Mucosa of descending colon (tissue), 3 donors: ENCODE measurements at places on chromosomes 5 and 9. TPM values are rescaled to one million over a fixed set of nuclear protein-coding genes. Genes with fewer than 3 reads are reported as not detected.

- DNase-seq = no peak
These were observed 494.8 kb downstream of the MAT2B start for GRCh38 chr5:164000241-164000640.

DNA sequence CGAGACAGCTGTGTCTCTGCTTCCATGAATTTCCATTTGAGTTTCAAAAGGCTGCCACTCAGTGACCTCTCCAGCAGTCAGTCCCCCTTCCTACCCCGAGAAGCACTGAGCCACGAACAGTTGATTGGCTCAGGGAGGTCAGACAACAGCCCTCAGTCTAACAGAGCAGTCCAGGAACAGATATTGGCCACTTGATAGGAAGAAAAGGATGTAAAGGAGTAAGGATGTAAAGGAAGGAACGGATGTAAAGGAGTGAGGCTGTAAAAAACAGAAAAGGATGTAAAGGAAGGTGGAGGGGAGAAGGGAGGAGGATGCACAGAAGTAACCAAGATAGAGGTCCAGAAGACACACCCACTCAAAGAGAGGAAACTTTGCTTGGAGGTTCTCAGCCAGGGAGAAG is 3.2 kb upstream of the NR4A3 start:
- DNase-seq = no peak

DNA sequence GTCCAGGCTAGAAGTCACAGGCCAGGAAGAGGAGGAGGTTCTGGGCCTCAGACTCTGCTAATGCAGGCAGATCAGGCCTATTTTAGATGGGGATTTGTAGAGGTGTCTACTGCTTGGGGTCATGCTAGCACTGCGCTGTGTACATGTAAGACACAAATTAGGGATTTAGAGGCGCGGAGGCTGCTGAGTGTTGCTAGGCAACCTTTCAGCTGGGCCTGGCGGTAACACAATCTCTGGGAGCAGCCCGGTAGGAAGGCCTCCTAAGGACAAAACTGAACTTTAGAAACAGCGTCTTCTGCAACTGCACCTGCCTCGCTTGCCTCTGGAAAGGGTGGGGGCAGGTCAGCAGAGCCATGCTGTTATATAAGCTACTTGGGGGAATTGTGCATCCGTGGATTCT is 147.9 kb downstream of the MACROH2A1 start:
- DNase-seq = no peak

GRCh38 chr5:174581479-174581878 is 142.9 kb upstream of the MSX2 start:
- DNase-seq = no peak

DNA sequence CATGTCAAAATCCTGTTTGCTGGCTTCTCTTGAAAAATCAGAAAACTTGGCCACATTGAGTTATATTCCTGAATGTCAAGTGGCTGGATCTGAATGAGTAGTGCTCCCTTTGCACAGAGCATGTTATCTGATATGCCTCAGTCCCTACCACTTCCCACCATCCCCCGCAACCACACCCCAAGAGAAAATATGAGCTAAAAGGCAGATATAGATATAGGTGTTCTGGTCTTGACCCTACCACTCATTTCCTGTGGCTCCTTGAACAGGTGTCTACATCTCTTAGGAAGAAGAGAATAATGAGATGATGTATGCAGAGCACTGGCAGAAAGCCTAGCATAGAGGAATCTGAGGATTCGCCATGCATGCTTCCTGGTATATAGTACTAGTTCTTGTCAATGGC is 6.6 kb upstream of the CYSTM1 start:
- DNase-seq = no peak

DNA sequence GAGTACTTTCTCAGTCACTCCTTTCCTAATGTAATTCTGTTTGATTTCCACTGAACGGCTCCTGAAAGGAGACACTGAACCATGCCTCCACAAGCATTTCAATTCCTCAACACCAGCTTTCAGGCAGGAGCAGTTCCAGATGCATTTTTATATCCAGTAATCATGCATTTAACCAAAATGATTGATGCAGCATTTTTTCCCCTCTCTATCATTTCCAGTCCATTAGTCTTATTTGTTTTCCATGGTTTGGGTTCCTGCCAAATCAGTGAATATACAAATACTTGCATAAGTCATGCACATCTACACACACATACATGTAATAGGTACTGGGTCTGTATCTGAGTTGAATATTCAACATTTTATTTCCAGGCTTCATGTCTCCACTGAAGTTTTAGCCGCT is 122.7 kb downstream of the GRIA1 start:
- DNase-seq = no peak

- no peak for DNase-seq
These were observed 15.6 kb downstream of the FBXO4 start for GRCh38 chr5:41940641-41941040.

- no peak for DNase-seq
These were observed 52.2 kb downstream of the LURAP1L start for GRCh38 chr9:12826924-12827565.

DNA sequence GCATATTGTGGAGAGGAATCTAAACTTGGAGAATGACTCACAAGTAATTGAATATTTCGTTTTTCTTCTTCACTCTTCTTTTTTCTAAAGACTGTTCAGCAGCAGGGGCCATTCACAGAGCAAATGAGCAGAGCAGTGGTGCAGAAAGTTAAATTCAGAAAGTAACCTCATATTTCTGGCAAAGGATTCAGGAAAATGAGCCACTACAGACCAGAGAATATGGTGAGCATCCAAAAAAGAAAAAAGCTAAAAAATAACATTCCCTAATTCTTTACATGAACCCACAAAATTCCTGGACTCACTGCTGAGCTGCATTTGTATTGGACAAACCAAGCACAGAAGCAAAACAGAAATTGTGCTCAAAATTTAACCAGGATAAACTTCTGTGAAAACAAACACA is 1486.8 kb upstream of the C9orf72 start:
- no peak for DNase-seq

- no peak for DNase-seq
These were observed 33.4 kb downstream of the ASS1 start for GRCh38 chr9:130478152-130478551.

DNA sequence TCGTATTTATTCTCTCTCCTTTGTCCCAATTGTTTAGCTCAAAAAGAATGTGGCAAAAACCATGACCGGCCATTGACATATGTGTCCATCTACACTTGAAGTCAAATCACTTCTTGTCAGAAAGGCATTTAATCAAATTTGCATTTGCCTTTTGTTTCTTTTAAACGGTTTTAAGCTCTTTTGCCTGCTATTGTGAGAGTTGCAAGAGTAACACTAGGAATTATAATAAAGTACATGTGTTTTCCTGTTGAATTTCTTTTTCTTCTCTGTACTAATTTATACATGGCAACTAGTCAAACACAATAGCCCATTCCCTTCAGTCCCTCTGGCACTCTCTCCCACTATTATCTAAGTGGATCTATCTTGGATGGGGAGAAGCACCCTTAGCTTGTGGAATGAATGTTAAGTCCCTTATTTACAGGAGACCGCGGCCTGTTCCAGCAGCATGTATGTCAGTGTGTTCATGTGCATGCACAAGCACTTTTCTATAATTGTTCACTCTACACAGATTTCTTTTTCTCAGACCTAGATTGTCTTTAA is 3.2 kb downstream of the ADAMTSL1 start:
- DNase-seq = no peak

GRCh38 chr9:128275198-128276007 is at the start of gene GOLGA2:
Gene GOLGA2 (minus strand): TSS chr9:128276007. CDS start chr9:128275976, 31 bp downstream.
- DNase-seq = peak; percentile 41

- DNase-seq = no peak
These were observed 206.8 kb upstream of the ATP10B start for GRCh38 chr5:161058781-161059180.

- DNase-seq = no peak
These were observed 69.9 kb downstream of the STK10 start for GRCh38 chr5:172117977-172118701.

- no peak for DNase-seq
These were observed 41.3 kb upstream of the TAL2 start for GRCh38 chr9:105621001-105621400.

DNA sequence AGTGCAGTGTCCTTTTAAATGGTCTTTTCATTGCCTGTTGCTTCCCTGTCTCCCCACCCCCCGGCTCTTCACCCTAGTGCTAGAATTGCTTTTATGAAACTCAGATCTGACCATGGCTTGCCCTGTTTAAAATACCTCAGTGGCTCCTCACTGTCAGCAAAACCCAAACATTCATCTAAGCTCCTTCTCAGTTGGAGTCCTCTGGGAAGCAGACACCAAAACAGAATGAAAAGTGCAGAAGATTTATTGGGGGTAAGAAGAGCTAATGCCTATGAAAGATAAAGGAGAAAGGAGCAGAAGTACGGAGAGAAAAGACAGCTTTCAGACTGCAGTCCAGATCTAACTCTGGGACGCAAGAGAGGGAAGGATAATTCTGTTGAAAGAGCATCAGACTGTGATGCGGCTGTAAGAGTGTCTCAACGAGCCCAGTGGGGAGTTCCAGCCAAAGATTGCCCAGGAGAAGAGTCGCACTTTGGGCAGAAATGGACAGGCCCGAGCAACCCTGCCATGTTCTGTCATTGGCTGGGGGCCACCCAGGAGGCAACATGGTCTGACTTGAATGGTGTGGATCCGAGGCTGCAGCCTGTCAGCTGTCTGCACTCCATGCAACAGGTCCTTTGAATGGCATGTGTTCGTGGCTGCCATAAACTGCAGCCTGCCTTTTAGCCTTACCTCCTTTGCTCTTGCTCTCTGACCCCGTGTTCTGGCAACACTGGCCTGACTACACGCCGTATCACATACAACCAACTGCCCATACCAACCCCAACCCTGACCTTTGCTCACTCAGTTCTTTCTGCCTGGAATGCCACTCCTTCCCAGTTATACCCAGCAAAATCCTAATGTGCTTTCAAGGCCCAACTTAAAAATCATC is 55.9 kb downstream of the IRF1 start:
- no peak for DNase-seq

DNA sequence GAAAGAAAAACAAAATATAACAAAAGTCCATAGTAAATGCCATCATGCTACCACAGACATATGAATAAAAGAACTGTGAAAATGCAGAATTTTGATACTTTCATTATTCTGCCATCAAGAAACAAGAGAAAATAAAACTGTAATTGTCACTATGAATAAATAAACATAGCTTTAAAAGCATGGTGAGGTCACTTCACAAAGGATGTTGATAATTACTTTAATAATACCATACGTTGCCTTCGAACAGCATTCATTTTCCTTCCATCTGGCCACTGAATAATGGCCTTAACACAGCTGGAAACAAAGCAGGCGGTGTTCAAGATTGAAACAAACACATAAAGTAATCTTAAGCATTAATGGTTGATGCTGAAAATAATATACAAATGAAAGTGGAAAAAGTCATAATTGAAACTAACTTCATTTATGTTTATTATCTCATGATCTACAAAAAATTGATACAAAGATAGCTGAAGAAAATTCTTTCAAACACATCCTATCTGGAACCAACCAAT is 102.0 kb downstream of the AGTPBP1 start:
- DNase-seq = no peak

DNA sequence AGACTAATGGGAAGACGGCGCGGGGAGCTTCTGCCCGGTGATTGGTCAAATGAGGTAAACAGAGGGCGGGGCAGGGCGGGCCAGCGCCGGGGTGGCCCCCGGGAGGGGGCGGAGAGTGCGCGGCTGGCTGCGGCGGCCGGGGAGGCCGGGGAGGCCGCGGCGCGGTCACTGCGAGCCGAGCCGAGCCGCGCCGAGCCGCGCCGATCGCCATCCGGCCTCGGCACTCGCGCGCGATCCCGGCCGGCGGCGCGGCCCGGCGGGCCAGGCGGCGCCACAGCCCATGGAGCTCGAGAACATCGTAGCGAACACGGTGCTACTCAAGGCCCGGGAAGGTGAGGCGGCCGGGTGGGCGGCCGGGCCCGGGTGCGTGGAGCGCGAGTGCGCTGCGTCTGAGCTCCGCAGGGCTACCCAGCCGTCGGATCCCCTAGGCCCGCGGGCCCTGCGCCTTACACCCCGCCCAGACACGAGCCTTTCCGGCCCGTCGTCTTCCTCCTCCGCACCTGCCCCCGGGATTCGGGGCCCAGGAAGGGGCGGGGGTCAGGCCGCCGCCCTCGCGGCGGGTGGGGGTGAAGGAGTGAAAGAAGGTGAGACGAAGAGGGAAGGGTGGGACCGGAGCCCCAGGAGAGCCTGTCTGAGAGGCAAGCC is at the start of gene GRK6:
Gene GRK6, plus strand, starts transcription at position 111 of the 645 bp plus-strand sequence. Its CDS starts 170 bp downstream, at position 281.
- peak; percentile 90 for DNase-seq

GRCh38 chr5:157516626-157517325 is 56.8 kb downstream of the NIPAL4 start:
- DNase-seq = no peak

DNA sequence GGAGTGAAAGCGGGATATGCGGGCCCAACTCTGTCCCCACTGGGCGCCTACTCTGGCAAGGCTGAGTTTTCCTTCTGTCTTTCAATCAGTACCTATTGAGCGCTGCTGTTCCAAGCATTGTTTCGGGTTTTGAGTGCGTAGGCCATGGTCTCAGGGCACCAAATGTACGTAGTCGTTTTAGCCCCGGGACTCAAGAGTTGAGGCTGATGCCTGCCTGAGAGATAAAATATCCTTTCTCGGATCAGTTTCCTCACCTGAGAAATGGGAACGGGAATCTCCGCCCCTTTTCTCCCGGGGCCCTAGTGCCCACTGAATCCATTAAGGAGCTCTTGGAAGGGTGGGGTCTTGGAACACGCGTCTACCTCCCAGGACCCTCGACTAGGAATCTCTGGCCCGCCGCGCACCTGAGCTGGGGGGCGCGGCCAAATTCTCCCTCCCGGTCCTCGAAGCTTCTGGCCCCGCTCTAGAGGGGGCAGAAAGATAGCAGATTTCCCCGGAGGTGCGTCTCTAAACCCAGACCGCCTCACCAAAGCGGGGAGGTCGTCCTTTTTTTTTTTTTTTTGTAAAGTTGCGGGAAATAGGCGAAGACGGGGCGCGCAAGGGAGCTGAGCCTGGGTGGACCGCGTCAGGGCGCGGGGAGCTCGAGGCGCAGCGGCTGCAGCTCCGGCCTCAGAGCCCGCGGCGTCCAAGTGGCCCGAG is 494 bp upstream of the CXXC5 start:
- DNase-seq = peak; percentile 56

GRCh38 chr5:168291342-168291963 is at the start of gene WWC1:
Gene WWC1 (plus strand): TSS chr5:168291645. CDS start chr5:168292153, 508 bp downstream.
- peak; percentile 90 for DNase-seq

GRCh38 chr9:111952559-111952958 is 55.9 kb downstream of the UGCG start:
- no peak for DNase-seq

DNA sequence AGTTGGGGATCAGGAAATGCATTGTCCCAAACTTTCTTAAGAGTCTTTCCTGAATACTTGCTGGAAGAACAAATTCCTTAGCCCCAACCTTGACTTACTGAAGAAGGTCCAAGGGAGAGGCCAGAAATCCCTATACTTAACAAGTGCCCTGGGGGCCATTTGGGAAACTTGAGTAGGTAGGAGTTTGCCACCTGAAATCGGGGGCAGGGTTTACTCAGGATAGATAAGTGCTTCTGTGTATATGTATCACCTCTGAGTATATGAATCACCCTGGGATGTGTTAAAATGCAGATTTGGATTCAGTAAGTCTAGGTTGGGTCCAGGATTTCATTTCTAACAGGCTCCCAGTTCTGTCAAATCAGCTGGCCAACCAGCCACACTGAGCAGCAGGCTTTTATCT is 47.9 kb upstream of the MYO10 start:
- no peak for DNase-seq

FEM1C gene
- total RNA-seq = 33.5 TPM

NAIF1 gene
- total RNA-seq = 10.4 TPM

FBXL7 gene
- 1.6 TPM for total RNA-seq

ANKRD55 gene
- total RNA-seq = 0.31 TPM
